ENCODE measurements at places on chromosomes 12 and 14.

GRCh38 chr14:69928111-69928523 lies 48.9 kb downstream of the SMOC1 start:
- DNase-seq, result no peak

GRCh38 chr14:29045237-29045636 lies 278.6 kb downstream of the FOXG1 start:
- no peak for DNase-seq

DNA sequence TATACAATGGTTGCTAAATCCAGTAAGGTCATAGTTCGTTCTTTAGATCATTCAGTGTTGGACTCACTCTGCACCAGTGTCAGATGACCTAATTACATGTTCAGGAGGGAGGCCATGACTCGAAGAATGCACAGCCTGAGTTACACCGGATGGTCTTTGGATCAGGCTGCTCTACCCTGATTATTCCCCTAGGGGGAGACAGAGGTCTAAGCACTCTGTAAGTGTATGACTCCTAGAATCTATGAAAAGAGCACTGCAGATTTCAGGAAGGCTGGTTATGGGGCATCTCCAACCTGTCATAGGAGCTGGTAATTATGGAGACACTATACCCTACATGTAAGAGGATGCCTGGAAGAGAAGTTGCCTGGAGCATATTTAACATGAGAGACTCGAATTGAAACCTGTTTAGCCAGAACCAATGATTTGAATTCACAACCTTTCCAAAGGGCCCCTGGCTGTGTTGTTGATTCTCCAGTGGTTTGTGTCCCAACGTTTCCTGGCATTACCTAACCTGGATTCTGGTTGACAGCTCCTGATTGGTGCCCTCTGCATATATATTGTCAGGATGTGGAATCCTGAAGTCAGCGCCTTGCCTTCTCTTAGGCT lies at the start of gene MUCL1:
Gene MUCL1 (plus strand): TSS at position 584 of the 606 bp plus-strand sequence. CDS start 67 bp downstream, outside the sequence.
- DNase-seq, result peak; percentile 77

DNA sequence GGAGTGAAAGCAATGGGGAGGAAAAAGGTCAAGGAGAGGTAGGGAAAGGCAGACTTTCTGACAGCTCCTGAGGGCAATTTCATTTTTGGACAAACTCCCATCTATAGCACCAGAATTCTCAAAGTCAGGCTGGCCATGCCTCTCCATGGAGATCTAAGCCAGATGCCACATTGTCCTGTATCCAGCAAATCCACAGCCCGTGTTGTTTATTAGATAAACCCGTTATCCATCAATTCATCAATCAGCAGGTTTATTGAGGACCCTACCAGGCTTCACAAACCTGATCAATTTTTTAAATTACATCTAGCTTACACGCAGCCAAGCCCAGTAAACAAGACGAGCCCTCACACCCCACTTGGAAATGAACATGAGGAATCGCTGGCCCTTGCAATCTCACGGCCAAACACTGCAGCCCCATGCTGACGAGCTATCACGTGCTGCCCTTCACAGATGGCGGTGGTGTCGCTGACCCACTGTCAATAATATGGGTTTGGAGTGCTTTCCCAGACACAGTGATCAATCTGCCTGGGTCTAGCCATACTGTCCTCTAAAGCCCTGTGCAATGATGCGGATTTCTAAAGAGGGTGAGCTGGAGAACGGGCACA lies 332.9 kb downstream of the DPF3 start:
- DNase-seq, result no peak

DNA sequence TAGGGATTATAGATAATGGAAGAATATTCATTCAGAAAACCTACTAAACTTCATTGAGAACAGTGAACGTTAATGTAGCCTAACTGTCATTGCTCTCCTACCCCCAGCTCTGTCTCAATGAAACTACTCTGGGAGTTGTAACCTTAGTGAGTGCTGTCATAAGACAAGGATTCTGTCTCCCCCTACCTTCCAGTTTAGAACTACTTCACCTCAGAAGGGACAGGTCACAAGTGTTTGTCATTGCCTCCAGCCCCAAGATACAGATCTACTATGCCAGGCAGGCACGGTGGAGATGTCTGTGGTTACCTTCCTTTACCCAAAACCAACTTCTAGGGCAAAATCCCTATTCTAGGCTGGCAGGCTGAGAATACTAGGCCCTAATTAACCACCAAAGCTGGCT lies 833.1 kb upstream of the SEL1L start:
- DNase-seq, result no peak

GRCh38 chr14:95189367-95190132 lies 32.2 kb upstream of the DICER1 start:
- DNase-seq, result no peak

- no peak for DNase-seq
These were observed 60.4 kb downstream of the RASSF8 start for GRCh38 chr12:26018926-26019325.

GRCh38 chr12:132478845-132479244 lies 11.1 kb upstream of the FBRSL1 start:
- peak; percentile 44 for DNase-seq

- DNase-seq, result peak; percentile 81
These were observed 43.6 kb downstream of the FGD6 start for GRCh38 chr12:95173392-95174251.

DNA sequence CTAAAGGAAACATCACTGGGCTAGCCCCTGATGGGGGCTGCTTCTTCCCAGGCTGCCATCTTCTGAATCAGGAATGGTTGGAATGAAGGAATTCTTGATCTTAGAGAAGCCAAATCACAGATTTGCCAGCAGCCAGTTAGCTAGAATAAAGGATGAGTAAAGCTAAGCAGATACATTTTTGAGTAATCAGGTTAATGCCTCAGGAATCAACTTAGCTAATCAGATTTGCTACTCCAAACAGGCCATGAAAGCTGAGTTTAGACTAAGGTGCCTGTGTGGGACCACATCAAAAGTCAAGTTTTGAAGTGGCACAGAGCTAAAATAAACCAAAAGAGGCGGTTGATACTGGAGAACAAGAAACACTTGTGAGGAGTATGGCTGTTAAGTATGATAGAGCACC lies 28.8 kb upstream of the LMO3 start:
- DNase-seq, result no peak

DNA sequence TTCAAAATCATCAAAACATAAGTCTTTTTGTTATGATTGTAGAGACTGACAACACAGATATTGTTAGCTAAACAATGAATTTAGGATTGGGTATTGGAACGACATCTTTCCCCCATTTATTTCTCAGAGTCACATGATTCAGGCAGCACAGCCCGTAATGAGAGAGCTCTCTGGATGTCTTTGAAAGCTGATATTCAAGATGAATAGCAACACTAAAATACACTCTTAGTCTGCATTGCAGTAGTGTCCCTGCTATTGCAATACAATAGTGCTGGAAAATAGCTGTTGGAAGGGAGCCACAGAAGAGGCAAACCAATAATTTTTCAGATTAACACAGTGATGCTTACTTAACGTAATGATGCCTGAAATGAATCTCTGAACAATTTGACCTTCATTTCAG lies 9.9 kb downstream of the GTSF1 start:
- no peak for DNase-seq

- DNase-seq, result no peak
These were observed 4.6 kb upstream of the CCDC85C start for GRCh38 chr14:99608591-99608990.

DNA sequence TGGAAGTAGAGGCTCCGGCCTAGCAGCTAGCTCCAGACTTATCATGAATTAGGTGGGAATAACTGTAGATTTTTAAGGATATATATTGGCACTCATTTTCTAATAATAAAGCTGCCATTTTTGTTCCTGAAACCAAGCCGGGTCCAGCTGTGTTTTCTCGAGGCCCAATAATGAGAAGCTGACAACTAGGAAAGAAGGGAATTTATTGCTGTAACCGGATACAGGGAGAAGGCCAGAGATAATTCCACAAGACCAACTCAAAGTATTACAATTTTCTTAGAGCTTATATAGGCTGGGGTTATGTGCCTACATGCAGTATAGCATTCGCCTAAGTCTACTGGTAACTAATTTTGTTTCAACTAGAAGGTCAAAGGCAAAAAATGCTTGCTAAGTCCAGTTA lies 122.3 kb upstream of the FBXO33 start:
- no peak for DNase-seq

DNA sequence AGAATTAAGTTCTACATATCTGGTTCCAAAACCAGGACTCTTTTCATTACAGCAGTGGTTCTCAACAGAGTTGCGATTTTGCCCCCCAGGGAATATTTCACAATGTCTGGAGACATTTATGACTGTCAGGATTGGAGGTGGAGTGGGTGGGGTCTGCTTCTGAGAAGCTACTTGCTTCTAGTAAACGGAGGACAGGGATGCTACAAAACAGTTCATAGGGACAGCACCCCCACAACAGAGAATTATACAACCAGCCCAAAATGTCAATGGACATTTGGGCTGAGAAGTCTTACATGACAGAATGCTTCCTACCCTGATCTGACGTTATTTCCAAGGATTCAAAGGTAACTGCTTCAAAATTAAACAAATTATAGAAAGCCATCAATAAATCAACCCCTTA lies 739 bp upstream of the SPATA7 start:
- no peak for DNase-seq

DNA sequence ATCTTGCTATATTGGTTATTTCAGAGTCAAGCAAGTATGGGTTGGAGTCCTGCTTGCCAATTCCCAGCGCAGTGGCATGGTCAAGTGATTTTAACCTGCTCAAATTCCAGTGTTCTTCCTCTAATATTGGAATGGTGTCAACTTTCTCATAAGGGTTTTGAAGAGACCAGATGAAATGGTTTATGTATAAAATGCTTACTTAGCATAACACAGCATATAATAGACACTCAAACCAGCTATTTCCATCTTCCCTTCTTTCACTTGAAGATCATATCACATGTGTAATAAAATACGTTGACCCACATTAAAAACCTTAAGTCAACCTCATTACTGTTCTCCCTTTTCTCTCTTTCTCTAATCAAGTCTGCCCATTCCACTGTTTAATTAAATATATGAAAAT lies 144.0 kb downstream of the NAV3 start:
- no peak for DNase-seq

GRCh38 chr12:20150835-20151422 lies 217.4 kb upstream of the PDE3A start:
- no peak for DNase-seq

GRCh38 chr14:99280852-99281251 lies 8.9 kb upstream of the BCL11B start:
- DNase-seq, result no peak

DNA sequence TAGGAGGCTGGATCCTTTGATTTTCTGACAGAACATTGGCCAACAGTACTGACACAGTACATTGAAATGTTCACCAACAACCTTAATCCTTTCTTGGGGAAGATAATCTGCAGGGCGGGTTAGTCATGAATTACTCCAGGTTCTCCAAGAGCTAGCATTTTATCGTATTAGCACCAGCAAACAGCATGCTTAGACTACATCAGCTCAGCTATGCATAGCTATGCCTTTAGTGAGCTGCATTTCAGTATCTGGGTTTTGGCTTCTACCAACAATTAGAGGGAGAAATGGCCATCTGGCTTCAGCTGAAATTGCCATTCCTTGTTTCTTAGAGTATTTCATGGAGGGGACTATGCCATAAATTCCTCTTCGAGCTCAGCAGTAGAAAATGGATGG lies 33.8 kb downstream of the SAMD4A start:
- DNase-seq, result no peak

DNA sequence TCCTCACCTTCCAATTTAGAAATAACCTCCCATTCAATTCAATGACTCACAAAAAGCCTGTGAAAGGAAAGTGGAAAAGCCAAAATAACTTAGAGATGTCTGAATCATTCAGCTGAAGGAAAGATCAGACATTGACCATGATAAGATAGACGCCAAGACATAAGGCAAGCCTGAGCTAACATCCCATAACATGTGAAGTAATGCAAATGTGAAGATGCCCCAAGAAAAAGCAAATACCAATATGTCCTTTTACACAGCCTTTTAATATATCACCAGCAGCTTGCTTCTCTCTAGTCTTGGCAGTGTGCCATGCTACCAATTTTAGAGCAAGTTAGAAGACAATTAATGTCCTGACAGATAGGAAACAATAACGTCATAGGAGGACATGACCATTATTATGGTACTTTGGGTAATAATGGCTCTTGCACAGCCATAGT lies 2.4 kb upstream of the NUMB start:
- no peak for DNase-seq

DNA sequence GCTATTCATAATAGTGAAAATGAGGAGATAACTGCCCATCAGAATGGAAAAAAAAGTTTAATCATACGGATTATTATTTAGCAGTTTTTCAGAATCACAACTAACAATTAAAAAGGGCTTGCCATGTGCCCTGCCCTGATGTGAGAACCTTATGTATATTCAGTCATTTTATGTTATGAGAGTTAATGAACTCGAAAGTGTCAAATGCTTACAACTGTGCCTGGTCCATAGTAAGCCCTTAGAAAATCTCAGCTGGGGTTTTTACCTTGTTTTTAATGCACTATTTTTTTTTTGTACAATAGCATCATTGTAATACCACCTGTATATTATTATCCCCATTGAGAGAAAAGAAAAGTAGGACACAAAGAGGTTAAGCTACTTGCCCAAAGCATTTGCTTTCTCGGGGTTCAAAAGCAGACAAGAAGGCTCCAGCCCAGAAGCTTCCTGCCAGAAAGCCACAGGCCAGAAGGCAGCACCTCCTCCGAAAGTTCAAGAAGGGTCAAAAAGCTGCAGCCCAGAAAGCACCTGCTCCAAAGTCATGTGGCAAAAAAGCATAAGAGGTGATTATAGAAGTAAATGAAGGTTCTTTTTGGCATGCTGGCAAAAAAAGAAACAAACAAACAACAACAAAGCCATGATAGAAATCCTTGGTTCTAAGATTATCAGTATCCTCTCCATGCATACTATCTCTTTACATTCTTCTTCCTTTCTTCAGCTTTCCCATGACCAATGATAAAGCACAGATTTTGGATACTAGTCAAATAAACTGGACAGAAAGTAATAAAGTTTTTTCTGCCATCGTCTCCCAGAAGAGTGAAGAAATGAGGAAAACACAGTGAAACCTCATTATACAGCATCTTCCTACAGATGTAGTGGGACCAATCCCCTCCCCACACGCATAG lies 59.1 kb upstream of the NAP1L1 start:
- DNase-seq, result no peak

GRCh38 chr14:102164965-102165364 lies 25.3 kb downstream of the WDR20 start:
- DNase-seq, result no peak

Measured in ACHN (cell line).